ENCODE measurements at places on chromosomes 12 and 14.

GRCh38 chr14:99266181-99267178 is 5.5 kb downstream of the BCL11B start:
- no peak for DNase-seq

DNA sequence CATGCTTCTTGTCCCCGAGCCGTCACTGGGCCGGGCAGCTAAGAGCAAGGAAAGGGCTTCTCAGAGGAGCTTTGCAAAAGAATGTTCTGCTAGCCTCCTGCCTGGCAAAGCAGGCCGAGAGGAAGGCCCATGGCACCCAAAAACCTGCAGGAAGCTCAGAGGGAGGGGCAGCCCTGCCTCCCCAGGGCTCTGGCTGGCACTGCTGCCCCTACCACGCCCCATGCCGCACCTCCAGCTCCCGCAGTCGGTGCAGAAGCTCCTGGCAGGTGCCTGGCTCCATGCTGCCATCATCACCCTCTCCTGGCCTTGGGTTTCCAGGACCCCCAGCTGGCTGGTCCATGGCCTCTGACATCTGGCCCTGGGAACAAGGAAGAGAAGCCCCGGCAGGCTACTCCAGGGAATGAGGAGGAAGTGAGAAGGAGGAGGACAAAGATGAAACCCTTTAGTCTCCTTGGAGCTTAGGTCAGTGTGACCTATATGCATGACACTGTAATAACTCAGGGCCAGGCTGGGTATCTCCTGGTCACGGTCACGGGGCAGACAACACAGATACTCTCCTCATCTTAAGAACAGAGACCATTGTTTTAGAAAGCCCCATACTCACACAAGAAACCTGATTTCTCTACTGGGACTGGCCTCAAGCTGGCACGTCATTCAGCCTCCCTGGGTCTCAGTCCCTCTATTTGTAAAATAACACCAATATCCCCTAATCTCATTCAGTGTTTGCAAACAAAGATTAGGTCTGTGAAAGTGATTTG is 24.3 kb downstream of the NCKAP5L start:
- no peak for DNase-seq

DNA sequence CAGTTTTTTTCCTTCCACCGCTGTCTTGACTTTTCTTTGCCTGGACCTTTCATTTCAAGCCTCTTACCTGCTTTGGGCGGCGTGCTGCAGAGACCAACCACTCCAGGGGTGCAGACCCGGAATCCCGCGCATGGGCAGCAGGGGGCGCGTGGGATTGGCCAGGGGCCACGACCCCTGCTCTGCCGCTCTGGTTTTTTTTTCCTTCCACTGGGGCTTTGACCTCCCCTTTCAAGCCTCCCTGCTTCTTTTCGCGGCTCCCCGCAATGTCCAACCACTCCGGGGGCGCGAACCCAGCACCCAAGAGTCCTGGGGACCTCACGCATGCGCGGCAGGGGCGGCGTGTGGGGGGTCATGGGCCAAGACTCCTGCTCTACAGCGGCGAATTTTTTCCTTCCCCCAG is 325.1 kb downstream of the ALG10 start:
- no peak for DNase-seq

- no peak for DNase-seq
Observed at GRCh38 chr12:108305991-108306501, 33.1 kb downstream of the CMKLR1 start.

GRCh38 chr12:120457133-120457532 is 10.9 kb downstream of the GATC start:
- no peak for DNase-seq

DNA sequence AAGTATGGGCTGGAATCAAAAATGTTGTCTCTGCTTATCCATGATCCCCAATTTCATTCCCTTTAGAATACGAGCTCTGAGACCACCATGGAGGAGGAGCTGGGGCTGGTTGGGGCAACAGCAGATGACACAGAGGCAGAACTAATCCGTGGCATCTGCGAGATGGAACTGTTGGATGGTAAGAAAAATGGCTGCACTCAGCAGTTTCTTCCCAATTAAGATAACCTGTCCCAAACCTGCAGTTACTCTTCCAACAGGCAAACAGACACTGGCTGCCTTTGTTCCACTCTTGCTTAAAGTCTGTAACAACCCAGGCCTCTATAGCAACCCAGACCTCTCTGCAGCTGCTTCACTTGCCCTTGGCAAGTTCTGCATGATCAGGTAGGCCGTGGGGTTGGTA is 6.6 kb upstream of the GAPDH start:
- DNase-seq: no peak

GRCh38 chr14:99946652-99947489 is 118.4 kb upstream of the EVL start:
- no peak for DNase-seq

GRCh38 chr14:75697386-75697785 is 36.3 kb downstream of the TTLL5 start:
- no peak for DNase-seq

- peak; percentile 97 for DNase-seq
Observed at GRCh38 chr12:105317942-105318621, 12.4 kb upstream of the C12orf75 start.

GRCh38 chr12:117261247-117261646 is 71.0 kb upstream of the FBXO21 start:
- no peak for DNase-seq

- DNase-seq: no peak
Observed at GRCh38 chr14:99747582-99748330, 45.5 kb upstream of the EML1 start.

DNA sequence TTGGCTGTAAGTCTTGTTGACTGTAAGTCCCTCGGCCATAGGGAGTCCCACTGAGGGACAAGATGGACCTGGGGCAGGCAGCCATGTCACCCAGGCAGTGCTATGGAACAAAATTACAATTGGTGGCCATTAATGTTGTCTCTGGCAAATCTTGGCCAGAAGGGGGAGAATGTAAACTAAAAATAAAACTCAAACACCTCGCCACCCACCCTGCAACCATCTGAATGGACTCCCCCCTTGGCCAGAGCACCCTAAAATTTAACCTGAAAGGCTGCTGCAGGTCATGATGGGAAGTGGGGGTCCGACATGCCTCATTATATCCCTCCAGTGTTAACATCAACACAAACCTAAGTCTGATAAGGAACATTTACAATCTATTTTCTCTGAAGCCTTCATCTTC is 8.2 kb downstream of the SLC22A17 start:
- no peak for DNase-seq

Data from NCI-H1417 treated with DMSO at 0.1 percent for 48 hours (cell line).